ENCODE measurements at places on chromosomes 3 and 15. TPM values are rescaled to one million over a fixed set of nuclear protein-coding genes. Genes with fewer than 3 reads are reported as not detected.

SERPINI2 gene
- not detected for polyA plus RNA-seq

PPP1R14D gene
- polyA plus RNA-seq: not detected

MYL3 gene
- polyA plus RNA-seq: not detected

SLC28A1 gene
- polyA plus RNA-seq: not detected

POPDC2 gene
- polyA plus RNA-seq: 0.12 TPM

DPPA4 gene
- polyA plus RNA-seq: not detected

RASGRP1 gene
- not detected for polyA plus RNA-seq

CCDC39 gene
- not detected for polyA plus RNA-seq

LOXL1 gene
- polyA plus RNA-seq: 18.7 TPM

FOXB1 gene
- not detected for polyA plus RNA-seq

ROBO2 gene
- polyA plus RNA-seq: not detected

MFGE8 gene
- 115 TPM for polyA plus RNA-seq

PLSCR5 gene
- polyA plus RNA-seq: not detected

PFKFB4 gene
- polyA plus RNA-seq: 26.2 TPM
